ENCODE measurements at places on chromosomes 11 and 22.

DNA sequence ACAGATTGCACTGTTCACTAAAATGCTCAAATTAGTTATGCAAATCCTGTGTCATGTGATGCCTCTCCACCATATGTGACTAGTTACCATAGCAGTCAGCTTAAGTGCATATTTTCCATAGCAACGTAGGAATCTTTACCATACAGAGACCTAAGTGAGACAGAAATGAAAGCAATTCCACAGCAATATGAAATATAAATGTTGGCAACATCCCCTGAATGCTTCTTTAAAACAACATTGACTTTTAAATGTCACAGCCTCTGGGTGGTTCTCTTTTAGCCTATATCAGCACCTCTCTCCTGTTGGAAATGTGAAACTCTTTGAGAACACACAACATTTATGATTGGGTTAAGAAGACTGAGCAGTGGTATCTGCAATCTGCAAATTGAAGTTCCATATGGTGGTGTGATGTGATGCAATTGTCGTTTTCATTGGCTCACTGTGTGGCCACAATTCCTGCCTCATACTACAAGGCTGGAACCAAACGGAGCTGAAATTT is 814.6 kb downstream of the DLG2 start:
- no peak for DNase-seq

DNA sequence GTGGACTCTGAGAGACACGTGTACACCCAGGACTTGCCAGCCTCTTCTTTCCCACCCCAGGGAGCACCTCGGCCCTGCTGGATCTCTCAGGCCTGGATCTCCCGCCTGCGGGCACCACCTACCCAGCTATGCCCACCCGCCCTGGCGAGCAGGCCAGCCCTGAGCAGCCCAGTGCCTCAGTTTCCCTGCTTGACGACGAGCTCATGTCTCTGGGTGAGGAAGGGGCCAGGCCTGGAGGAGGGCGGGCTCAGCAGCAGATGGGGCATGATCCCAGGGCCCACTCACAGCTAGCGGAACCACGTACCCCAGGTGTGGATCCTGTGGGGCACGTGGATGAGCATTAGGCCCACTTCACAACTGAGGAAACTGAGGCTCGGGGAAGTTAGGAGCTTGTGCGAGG is 13.7 kb upstream of the SH3BP1 start:
- DNase-seq, result no peak

- no peak for DNase-seq
Observed at GRCh38 chr11:71335371-71335770, 83.0 kb upstream of the SHANK2 start.

DNA sequence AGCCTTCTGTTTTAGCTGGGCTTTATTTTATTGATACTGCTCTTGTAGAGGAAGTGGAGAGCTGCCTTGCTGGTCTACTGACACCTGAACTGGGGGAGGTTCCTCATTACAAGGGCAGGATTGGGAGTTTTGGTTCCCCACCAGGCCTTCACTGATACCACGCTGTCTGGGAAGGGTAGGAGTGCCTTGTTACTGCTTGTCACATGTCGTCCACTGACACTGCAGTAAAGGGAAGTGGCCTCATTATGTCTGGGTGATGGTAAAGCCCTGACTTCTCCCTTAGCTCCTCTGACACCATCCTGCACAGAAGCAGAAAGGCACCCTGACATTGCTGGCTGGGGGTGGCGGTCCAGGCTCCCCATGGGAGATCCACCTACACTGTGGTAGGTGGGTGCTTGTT is 38.7 kb upstream of the ELF5 start:
- DNase-seq, result no peak

GRCh38 chr11:35563484-35564244 is 38.2 kb upstream of the PAMR1 start:
- no peak for DNase-seq

GRCh38 chr22:33012833-33013450 is 45.2 kb downstream of the SYN3 start:
- no peak for DNase-seq

- DNase-seq, result no peak
Observed at GRCh38 chr11:122668562-122669090, 13.1 kb downstream of the UBASH3B start.

DNA sequence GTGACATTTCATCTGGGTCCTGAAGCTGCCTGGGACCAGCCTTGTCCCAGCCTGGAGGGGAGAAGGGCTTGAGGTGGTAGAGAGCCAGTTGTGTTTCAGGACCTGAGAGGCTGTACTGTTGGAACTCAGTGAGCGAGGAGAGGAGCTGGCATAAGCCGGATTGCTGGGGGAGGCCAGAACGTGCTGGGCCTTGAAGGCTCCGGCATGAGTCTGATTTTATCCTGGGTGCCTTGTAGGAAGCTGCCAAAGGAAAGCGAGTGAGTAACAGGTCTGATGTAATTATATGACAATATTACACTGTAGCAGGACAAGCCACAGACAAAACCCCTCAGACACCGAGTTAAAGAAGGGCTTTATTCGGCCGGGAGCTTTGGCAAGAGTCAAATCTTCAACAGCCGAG is 17.2 kb downstream of the AP2A2 start:
- DNase-seq, result no peak

GRCh38 chr22:37343348-37343747 is 61.0 kb downstream of the CYTH4 start:
- DNase-seq, result no peak

DNA sequence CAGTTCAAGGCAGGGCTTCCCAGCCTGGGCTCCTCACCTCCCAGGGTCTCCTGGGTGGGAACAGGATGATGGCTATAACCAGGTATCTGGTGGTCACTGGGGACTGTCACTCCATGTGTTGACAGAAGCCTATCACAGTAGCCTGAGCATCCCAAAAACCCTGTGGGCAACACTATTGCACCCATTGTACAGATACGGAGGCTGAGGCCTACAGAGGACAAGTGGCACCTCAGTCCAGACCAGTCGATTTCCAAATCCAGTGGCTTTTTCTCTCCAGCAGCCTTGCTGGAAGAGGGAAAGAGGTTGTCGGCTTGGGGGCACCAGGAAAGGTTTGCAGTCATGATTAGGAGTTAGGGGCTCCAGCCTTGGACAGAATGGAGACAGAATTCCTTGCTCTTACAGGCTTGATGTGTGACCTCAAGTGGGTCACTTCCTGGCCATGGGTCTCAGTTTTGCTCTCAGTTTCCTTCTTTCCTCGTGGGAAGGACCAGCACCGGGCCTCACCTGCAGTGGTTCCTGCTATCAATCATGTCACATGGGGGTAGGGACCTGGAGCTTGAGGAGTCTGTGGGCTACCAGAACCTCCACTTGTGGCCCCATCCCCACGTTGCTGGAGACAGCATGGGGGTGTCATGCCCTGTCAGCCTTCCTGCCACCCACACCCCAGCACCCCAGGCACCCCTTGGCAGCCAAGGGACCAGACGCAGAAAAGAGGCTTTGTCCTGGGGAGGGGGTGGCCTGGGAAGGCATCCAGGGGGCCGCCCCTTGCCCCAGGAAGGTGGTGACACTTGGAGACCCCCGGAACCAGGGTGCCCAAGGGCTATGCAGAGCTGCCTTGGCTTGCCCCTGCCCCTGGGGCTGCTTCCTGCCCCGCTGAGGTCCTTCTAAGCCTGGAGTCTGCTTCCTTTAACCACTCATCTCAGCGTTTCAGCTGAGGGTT is 2.1 kb downstream of the EMID1 start:
- DNase-seq, result no peak

DNA sequence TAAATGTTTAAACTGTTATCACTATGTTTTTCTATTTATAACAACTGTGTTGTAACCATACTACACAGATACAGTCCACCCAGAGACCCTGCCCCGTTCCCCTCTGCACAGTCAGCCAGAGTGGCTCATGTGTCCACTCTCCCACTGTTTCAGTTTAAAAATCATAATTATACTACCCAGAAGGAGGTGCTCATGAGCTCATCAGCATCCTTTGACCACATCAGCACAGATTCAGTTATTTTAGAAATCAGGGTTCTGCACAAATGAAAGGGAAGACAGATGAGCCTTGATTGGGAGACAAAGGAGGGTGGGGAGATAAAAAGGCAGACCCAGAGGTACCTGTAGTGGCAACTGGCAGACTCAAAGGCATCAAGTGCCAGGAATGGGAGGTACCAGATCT is 124.3 kb downstream of the RCN1 start:
- DNase-seq, result no peak

DNA sequence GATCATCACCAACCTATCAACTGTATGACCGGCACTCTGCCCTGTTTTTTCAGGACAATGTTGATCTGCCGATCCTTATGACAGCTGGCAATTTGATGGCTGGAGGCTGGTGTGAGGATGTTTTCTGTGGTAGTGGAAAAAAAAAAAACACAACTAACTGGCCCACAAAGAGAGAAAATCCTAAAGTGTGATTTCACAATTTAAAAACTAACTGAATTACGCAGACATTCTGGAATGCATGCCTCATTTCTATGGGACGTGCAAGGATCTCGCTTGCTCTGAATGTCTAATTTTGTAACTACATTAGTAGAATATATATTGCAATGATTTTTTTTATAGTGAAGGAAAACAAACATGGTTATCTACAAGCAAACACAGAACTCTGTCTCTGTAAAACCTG is 590.5 kb downstream of the ETS1 start:
- DNase-seq, result no peak

DNA sequence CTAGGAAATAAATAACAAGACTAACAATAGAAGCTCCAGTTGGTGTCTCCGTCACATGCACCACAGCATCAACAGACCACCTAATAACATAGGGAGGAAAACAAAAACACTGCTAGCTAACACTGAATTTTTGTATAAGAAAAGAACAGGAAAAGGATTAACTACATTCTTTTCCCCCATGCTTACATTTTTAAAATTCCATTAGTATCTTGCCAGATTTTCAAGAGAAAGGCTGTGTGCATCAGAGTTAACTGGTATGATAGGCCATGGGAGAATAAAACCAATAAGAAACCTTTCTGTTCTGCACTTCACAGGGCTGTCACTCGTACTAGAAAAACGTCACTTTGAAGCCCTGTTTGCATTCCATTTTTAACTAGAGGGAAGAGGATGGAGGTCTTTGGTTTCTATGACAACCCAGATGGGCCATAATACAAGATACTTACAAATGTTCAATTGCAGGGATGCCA is 79.0 kb downstream of the LARGE2 start:
- DNase-seq, result no peak

DNA sequence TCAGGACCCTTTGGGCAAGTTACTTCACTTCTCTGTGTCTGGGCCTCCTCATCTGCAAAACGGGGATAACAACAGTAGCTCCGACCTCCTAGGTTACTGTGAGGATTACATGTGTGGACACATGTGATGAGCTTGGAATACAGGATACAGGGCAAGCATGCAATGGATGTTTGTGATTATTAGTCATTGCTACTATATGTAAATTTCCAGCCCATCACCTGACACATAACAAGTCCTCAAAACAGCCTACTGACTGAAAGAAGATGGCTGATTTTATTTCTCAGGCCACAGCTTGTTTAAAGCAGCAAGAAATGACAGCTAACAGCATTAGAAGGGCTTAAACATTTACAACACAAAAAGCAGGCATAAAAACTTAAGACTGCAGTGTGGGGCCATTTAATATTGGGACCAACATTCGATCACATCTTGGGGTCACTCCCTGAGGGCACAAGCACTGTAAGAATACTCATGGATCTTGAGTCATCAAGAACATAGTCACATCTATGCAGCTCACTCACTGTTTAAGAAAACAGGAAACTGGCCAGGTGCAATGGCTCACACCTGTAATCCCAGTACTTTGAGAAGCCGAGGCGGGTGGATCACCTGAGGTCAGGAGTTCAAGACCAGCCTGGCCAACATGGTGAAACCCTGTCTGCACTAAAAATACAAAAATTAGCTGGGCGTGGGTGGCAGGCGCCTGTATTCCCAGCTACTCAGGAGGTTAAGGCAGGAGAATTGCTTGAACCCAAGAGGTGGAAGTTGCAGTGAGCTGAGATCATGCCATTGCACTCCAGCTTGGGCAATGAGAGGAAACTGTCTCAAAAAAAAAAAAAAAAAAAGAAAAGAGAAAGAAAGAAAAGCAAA is 49.5 kb downstream of the ABTB2 start:
- DNase-seq, result no peak

DNA sequence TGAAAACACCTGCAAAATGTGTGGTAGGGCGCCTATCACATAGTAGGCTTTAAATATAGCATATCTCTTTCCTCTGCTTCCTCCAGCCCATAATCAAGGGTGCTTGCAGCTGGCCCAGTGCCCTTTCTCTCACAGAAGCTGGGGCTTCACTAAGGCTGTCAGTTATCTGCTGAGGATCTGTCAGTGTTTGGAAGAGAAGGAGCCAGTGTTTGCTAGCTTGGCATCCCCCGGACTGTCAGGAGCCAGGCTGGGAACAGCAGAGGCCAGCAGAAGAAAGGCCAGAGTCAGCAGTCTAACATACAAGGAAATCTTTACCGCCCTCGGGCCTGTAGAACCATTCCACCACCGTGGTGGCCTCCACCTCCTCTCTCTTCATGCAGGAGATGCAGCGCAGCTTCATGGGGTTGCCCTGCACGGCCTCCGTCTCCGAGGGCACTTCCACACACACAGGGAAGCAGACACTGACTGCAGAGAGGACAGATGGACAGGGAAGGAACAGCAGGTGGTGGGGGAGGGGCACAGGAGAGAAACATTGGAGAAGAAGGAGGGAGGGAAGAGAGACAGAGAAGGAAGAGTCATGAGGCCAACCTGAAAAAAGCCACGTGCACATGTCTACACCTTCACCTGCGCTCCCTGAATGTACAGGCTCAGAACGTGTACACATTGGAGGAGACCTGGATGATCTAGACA is 9.0 kb downstream of the SCN3B start:
- DNase-seq, result no peak

GRCh38 chr11:65576867-65577755 is 1.3 kb downstream of the EHBP1L1 start:
- DNase-seq, result no peak

DNA sequence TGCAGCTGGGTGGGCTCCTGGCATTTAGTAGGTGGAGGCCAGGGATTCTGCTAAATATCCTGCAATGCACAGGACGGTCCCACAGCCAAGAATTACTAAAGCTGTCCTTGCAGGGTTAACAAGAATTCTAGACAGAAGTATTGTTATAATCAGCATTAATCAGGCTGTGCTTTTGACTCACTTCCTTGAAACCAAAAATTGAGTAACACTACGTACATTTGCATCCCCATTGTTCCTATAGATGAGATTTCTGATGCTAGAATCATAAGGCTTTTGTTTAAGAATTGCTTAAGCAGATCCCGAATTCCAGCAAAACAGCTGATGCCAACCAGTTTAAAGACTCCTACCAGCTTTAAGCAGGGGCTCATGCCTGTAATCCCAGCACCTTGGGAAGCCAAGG is 11.4 kb downstream of the SLC6A5 start:
- no peak for DNase-seq

GRCh38 chr11:65501186-65501471 is 2.3 kb downstream of the MALAT1 start:
- no peak for DNase-seq

Measured in stimulated activated CD8-positive, alpha-beta memory T cell treated with anti-CD3 and anti-CD28 coated beads, Interleukin-4, amount 100 ng/mL, for 24 hours (primary cell).